ENCODE measurements at places on chromosomes 1 and 21.

GRCh38 chr1:145961425-145962156, 2.8 kb downstream of the ANKRD34A start:
- peak; percentile 38 for DNase-seq

DNA sequence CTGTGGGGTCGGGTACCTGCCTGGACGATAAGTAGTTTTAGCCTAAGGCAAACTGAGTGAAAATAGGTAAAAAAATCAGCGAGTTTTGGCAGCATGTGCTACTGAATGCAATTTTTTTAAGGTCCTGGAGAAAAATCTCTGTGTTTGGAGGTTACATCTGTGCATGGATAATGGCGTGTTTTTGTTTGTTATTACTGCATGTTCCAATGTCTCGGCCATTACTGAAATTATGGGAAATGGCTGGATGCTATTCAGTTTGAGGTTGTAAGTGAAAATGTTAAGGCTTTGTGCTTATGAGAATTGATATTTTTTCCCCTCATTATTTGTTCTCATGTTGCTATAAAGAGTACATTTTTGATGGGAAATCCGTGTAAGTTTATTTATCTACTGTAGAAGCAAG, 441.7 kb downstream of the PRDM2 start:
- no peak for DNase-seq

GRCh38 chr1:37905727-37906126, 41.1 kb downstream of the INPP5B start:
- DNase-seq, result no peak

GRCh38 chr1:175628548-175629317, 114.7 kb downstream of the TNR start:
- DNase-seq, result no peak

- DNase-seq, result no peak
Measured at GRCh38 chr1:21639594-21640041, 29.5 kb downstream of the RAP1GAP start.

DNA sequence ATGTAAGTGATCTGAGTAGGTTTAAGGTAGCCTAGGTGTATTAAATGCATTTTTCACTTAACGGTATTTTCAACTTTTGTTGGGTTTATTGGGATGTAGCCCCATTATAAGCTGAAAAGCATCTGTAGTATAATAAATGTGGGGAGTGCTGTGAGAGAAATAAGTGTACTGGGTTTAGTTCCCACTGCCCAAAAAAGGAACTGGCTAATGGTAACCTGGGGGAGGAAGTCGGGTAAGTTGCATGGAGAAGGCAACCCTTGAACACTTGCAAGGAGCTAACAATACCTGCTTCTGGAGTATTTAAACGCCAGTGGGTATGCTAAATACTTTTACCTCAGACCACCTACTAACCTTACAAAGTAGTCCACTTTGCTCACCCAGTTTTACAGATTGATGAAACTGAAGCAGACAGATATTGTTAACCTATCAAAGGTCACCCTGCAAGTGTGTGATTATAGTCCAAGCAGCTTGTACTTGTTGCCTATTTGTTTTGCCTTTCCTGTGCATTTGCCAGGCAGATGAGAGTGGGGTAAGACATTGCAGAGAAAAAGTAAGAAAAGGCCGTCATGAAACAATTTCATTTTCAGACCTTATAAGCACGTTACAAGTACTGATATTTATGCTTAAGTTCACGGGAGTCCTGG, 7.6 kb upstream of the SHISA4 start:
- no peak for DNase-seq

DNA sequence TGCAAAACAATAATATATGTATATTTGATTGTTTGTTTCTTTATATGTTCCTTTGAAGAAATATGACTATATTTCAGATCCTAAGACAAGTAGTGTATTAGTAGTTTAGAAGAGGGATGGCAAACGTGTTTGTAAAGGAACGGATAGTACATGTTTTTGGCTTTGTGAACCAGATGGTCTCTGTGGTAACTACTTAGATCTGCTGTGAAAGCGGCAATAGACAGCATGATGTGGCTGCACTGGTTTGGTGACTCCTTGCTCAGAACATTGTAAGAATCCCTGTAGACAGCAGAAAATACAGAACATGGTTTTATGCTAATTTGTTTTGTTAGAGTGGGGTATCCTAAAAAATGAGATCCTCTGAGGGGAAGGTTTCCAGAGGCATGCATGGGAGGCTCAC, 3.1 kb downstream of the ACADM start:
- no peak for DNase-seq

- no peak for DNase-seq
Measured at GRCh38 chr1:228647523-228648444, 87.5 kb upstream of the RHOU start.
